Thyroid gland (tissue), 4 donors: ENCODE measurements at places on chromosomes 3 and 15. TPM values are rescaled to one million over a fixed set of nuclear protein-coding genes. Genes with fewer than 3 reads are reported as not detected.

- DNase-seq: no peak
- no peak overlapping the region for H3K4me3 ChIP-seq
- peaks cover 36% of the 10 kb centered on the region for H3K4me1 ChIP-seq
- no peaks in the 10 kb centered on the region for H3K36me3 ChIP-seq
- peak overlapping the region; percentile 2 for H3K27ac ChIP-seq
- H3K27me3 ChIP-seq: no peaks in the 10 kb centered on the region
Observed at GRCh38 chr3:99249627-99250026, 348.1 kb upstream of the DCBLD2 start.

- H3K27ac ChIP-seq: no peak overlapping the region
- DNase-seq: no peak
- no peaks in the 10 kb centered on the region for H3K36me3 ChIP-seq
- H3K27me3 ChIP-seq: no peaks in the 10 kb centered on the region
- H3K4me1 ChIP-seq: no peaks in the 10 kb centered on the region
- no peak overlapping the region for H3K4me3 ChIP-seq
Observed at GRCh38 chr3:116849261-116849688, 139.7 kb downstream of the TUSC7 start.

DNA sequence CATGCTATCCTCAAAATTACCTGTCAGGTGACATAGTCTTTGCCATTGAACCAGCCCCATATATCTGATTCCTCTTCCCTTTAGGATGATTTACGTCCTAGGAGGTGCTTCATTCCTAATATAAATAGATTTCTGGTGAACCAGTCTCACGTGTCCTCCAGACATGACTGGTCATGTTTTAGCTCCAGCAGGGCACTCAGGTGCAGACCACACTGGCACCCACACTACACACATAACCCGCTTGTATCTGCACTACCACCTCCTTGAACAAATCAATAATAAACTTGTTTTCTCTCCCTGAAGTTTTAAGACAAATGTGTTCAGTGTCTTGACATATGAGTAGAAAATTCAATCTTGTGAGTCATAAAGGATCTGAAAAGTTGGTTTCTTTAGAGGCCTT lies 155.5 kb downstream of the GOLIM4 start:
- no peaks in the 10 kb centered on the region for H3K27me3 ChIP-seq
- no peak overlapping the region for H3K27ac ChIP-seq
- DNase-seq: no peak

DNA sequence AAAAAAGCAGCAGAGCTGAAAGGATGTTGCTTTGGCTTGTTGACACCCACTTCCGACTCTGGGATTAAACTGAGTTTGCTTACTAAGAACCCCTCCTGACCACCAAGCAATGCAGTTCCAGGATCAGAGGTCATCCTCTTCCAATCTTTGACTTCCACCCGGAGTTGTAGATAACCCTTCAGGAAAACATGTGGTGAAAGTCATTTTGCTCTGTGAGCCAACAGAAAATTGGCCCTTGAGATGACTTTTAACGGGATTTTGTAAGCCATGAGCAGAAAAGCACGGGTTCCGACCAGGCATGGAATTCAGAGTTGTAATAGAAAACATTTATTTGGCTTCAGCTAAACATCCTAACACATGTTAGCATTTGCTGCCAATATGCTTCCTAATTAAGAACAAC lies 171.6 kb upstream of the NR2F2 start:
- H3K27me3 ChIP-seq: no peaks in the 10 kb centered on the region
- peak; percentile 9 for DNase-seq
- H3K27ac ChIP-seq: no peak overlapping the region
- H3K4me1 ChIP-seq: peaks cover 4% of the 10 kb centered on the region

DNA sequence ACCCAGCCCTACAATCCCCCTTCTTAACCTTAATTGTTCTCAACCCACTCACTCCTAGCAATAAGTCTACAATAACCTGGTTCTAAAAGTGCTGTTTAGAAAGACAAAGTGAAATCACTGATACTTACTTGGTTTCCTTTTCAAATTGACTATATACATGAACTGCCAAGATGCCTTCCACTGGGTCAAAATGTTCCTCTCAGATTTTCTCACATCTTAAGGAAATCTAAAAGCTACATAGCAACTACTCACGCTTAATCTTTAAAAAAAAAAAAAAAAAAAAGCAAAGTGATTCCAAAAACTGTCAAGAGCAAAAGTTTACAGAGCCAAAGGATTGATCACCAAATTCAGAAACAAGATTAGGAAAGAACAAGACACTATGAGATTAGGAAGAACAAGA lies 68.7 kb upstream of the MAP4 start:
- DNase-seq: no peak
- no peaks in the 10 kb centered on the region for H3K36me3 ChIP-seq
- no peak overlapping the region for H3K4me3 ChIP-seq
- no peaks in the 10 kb centered on the region for H3K27me3 ChIP-seq
- H3K27ac ChIP-seq: no peak overlapping the region

- DNase-seq: no peak
- H3K27me3 ChIP-seq: no peaks in the 10 kb centered on the region
- H3K36me3 ChIP-seq: no peaks in the 10 kb centered on the region
Observed at GRCh38 chr15:63408524-63408923, 26.9 kb upstream of the CA12 start.

GRCh38 chr15:43346305-43346704 lies 15.9 kb upstream of the LCMT2 start:
- H3K4me1 ChIP-seq: no peaks in the 10 kb centered on the region
- no peak for DNase-seq
- H3K4me3 ChIP-seq: no peak overlapping the region
- H3K36me3 ChIP-seq: peaks cover 11% of the 10 kb centered on the region
- H3K27me3 ChIP-seq: no peaks in the 10 kb centered on the region

- no peak overlapping the region for H3K4me3 ChIP-seq
- no peak for DNase-seq
- H3K27me3 ChIP-seq: no peaks in the 10 kb centered on the region
- no peaks in the 10 kb centered on the region for H3K36me3 ChIP-seq
Observed at GRCh38 chr3:4993276-4994143, 14.3 kb downstream of the BHLHE40 start.

DNA sequence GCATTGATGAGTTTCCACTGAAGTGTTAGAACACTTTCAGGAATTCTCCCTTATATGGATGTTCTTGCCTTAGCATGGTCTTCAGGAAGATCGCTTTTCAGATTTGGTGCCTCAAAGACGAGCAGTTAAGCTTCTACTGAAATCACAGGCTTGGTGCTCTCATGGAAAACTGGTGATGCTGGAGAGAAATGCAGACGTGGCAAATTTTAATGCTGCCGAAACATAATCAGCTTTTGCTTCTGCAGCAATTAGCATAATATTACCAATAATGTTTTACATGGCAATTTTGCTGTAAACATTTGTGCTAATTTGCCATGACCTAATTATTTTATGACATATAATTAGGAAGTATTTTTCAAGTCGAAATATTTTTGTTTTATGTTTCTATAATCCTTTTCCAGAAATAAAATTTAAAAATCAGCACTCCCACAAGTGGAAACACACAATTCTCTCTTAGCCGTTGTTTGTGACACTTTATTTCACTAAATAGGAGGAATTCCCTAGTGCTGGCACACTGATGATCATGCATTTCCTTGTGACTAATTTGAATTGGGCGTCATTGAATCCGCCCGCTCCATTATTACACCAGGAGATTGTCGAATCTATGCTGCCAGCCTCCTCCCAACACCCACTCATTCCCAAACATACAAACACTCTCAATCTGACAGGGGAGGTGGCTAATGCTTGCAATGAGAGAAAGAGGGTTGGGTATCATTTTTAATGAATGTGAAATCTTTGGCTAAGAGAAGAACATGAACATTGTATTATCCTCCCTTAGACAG lies 506.8 kb upstream of the PPP2R3A start:
- H3K36me3 ChIP-seq: no peaks in the 10 kb centered on the region
- no peaks in the 10 kb centered on the region for H3K27me3 ChIP-seq
- no peaks in the 10 kb centered on the region for H3K4me1 ChIP-seq
- no peak overlapping the region for H3K4me3 ChIP-seq
- DNase-seq: no peak

DNA sequence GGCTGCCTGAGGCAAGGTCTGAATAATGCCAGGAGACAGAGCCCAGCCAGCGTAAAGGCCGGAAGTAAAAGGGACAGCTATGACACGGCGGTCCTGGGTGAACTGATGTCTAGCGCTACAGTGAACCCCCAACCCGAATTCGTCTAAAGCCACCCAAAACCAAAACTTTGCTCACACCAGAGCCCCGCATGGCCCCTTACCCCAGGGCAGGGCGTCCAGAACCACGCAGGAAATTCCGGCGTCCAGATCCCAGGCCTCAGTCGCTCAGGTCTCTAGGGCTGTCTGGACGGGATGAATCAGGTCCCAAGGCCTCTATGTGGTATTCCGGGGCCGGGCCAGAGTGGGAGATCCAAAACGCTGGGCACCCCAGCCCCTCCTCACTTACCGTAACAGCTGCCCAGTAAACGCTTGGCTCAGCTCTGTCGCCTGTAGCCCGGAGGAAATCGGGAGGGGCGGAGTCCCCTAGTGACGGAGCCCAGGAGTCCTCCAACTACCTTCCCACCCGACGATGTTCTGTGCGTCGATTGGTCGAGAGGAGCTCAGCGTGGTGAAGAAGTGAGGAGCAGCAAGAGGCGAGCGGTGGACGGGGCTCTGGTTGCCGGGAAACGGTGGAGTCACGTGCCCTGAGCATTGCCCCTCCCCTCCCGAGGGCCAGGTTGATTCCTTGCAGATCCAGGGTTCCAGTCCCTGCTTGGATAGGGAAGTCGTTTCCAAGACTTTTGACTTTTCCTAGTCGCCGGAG lies at the start of gene CCDC32:
Gene CCDC32, minus strand, starts transcription at position 452 of the 742 bp plus-strand sequence. CDS start 2,027 bp downstream, outside the sequence.
- H3K27ac ChIP-seq: peak within 1 kb of the TSS; percentile 95
- peak within 1 kb of the TSS; percentile 61 for H3K4me3 ChIP-seq
- H3K36me3 ChIP-seq: peaks cover 3% of the 10 kb centered on the region
- H3K4me1 ChIP-seq: peaks cover 9% of the 10 kb centered on the region
- peak; percentile 99 for DNase-seq
- no peaks in the 10 kb centered on the region for H3K27me3 ChIP-seq

- no peak overlapping the region for H3K4me3 ChIP-seq
- no peak overlapping the region for H3K27ac ChIP-seq
- no peaks in the 10 kb centered on the region for H3K27me3 ChIP-seq
- no peak for DNase-seq
- no peaks in the 10 kb centered on the region for H3K36me3 ChIP-seq
- no peaks in the 10 kb centered on the region for H3K4me1 ChIP-seq
Observed at GRCh38 chr3:78281381-78281780, 1241.5 kb downstream of the ROBO2 start.

GRCh38 chr3:152258448-152259393 lies 10.0 kb upstream of the MBNL1 start:
- no peaks in the 10 kb centered on the region for H3K27me3 ChIP-seq
- no peak for DNase-seq
- H3K4me1 ChIP-seq: no peaks in the 10 kb centered on the region

GRCh38 chr3:147881933-147882332 lies 472.8 kb downstream of the ZIC1 start:
- H3K4me1 ChIP-seq: no peaks in the 10 kb centered on the region
- H3K27ac ChIP-seq: no peak overlapping the region
- no peak overlapping the region for H3K4me3 ChIP-seq
- H3K36me3 ChIP-seq: no peaks in the 10 kb centered on the region
- no peak for DNase-seq

DNA sequence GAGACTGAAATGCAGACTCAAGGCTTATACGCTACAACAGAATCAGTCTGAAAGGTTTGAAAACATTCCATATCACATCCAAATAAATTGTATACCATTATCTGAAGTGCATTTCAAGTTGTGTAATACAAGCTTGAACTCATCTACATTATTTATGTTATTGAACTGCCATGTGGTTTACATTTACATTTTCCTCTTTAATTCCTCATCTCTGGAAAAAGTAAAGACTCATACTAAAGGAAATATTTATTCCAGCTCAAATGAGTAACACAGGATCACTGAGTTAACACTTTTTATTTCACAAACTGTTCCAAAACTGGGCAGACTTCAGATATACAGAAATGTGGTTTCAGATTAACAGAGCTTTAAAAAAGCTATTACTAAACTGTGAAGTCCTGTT lies 282.5 kb downstream of the ULK4 start:
- peaks cover 6% of the 10 kb centered on the region for H3K4me1 ChIP-seq
- H3K4me3 ChIP-seq: no peak overlapping the region
- no peak for DNase-seq

DNA sequence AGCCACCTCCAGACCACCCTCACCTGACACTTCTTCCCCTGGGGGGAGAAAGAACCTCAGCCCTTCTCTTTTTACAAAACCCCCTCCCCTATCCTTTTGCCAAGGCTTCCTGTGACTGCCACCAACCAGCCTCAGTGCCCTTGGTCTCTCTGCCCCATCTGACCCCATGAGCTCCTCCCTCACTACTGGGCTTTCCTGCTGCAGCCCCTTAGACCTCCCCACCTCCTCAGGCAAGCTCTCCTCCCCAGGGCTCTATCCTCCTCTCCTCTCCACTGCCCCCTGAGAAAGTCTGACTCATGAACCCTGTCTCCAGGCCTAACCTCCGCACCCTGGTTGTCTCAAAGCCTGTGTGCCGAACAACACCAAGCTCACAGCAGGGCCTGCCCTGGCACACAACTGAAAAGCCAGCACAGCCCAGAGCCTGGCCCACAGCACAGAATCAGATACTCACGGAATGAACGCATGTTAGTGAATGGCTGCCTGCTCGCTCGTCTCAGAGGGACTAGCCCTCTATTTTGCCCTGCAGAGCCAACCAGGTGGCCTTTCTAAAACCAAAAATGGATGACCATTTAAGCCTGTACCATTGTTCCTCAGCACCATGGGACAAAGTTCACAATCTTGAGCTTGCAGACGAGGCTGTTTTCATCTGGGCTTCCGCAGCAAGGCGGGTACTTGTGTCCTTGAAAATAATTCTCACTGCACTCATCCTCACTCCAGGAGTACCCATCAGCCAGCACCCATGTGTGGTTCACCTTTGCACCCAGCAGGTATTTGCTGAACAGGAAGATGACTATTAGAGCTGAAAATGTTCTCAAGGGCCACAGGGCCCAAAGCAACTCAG lies 1.7 kb downstream of the CHDH start:
- peak overlapping the region; percentile 77 for H3K27ac ChIP-seq
- H3K4me3 ChIP-seq: no peak overlapping the region
- peaks cover 24% of the 10 kb centered on the region for H3K4me1 ChIP-seq
- DNase-seq: no peak

DNA sequence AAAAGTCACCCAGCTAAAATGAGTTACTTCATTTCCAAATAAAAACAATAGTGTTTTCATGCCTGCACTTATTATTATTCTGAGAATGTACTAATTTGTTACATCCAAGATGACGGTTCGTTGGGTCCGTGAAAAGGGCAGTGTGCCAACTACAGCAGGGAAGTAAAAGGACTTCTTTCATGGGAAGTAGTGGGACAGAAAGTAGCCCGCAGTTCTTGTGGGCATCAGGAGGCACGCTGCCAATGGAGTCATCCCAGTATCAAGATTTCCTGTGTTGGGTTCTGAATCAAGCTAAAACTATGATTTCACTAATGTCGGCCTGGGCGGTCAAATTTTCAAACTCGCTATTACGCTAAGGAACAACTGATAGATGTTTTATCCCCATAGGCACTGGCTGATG lies 254.5 kb upstream of the SOX2 start:
- no peak for DNase-seq
- no peak overlapping the region for H3K27ac ChIP-seq
- H3K4me3 ChIP-seq: no peak overlapping the region
- H3K27me3 ChIP-seq: no peaks in the 10 kb centered on the region

The GHSR gene
- not detected for total RNA-seq

The PROS1 gene
- 50.5 TPM for total RNA-seq

The IQCH gene
- 13.6 TPM for total RNA-seq

The LTF gene
- 48.6 TPM for total RNA-seq

The PLSCR2 gene
- total RNA-seq: not detected

The SUCNR1 gene
- 9.0 TPM for total RNA-seq

The PRR23A gene
- total RNA-seq: not detected

The UBR1 gene
- total RNA-seq: 40.7 TPM

The ITPR1 gene
- 261 TPM for total RNA-seq

The SH3GL3 gene
- total RNA-seq: not detected

The GRIP2 gene
- total RNA-seq: 0.44 TPM

The MAGEF1 gene
- total RNA-seq: 60.5 TPM
